Cardiac septum (tissue), 1 donor: ENCODE measurements at places on chromosomes 7 and 10. TPM values are rescaled to one million over a fixed set of nuclear protein-coding genes. Genes with fewer than 3 reads are reported as not detected.

GRCh38 chr10:70234668-70235447 lies 1.6 kb upstream of the PPA1 start:
- DNase-seq: no peak

GRCh38 chr10:103712146-103712545 lies 143.2 kb downstream of the SH3PXD2A start:
- no peak for DNase-seq

DNA sequence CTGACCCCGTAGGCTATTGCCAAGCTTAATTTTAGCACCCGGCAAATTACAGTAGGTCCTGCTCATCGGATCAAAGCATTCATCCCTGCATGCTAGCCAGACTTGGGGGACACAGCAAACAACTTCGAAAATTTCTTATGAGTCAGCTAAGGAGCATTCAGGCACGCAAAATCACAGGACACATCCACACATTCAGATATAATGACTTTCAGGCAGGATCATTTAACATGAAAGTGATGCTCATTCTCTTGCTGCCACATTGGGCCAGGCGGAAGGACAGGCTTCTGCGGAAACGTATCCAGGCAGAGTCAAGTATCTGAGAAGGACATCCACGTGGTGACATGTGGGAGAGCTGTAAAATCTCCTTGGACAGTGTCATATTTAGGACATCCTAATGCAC lies 474.0 kb upstream of the NRP1 start:
- no peak for DNase-seq

DNA sequence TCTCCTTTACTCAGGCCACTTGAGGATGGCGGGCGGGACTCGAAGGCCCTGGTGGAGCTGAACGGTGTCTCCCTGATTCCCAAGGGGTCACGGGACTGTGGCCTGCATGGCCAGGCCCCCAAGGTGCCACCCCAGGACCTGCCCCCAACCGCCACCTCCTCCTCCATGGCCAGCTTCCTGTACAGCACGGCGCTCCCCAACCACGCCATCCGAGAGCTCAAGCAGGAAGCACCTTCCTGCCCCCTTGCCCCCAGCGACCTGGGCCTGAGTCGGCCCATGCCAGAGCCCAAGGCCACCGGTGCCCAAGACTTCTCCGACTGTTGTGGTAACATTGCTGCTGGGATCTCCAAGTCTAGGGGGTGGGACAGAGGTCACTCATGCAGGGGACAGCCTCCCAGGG lies 65.7 kb downstream of the GTF2IRD1 start:
- no peak for DNase-seq

DNA sequence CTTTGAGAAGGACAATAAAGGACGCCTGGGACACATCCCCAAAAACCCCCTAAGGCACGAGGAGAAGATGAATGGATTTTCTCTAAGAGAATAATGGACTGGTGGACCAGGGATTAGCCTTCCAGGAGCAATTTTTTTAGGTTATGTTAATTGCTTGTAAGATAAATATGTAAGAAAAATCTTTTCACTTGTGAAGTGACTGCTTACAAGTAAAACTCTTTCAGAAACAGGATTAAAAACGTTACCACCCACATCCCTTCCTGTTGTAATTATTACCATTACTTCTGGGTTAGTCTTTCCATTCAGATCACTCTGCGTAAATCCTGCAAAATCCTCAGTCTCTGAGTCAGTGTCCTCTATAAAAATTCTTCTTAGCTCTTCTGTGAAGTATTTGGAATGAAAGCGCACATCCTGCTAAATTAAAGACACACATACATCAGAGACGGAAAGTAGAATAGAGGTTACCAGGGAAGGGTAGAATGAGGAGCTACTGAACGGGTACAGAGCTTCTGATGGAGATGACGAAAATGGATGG lies 34.3 kb downstream of the CDCA7L start:
- no peak for DNase-seq

DNA sequence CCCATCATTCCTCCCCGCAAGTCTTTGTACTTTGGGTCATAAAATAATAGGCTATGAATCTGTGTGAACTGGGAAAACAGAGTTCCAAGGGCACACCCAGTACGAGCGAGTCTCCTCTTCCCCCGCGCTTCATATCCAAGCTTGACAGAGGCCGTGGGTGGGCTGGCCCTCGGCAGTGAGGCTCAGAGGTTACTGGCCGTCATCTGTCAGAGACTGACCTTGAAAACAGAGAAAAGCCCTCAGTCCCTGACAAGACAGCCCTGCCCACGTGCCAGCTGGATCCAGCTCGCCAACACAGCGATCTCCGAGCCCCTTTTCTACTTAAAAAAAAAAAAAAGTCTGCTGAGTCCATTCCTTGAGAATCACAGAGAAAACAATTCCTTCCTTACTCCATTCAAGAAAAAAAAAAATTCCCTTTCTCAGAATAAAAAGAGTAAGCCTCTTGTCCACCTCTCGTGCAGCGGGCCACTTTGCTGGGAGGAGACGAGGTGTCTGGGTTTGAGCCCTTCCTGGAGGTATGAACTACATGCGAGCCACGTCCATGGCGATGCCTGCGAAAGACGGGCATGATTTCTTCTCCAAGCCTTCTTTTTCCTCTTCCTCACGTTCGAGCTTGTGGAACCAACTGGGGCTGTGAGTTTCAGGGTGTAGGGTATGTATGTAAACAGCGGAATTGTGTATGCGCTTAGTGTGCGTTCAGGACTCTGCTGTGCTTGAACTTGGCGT lies 744 bp upstream of the BICC1 start:
- peak; percentile 77 for DNase-seq

GRCh38 chr10:128036746-128037543 lies 89.3 kb downstream of the MKI67 start:
- DNase-seq: no peak

- DNase-seq: no peak
Measured at GRCh38 chr10:29470355-29470705, 164.4 kb downstream of the SVIL start.

GRCh38 chr7:68107261-68107660 lies 1110.6 kb downstream of the TYW1 start:
- DNase-seq: no peak

DNA sequence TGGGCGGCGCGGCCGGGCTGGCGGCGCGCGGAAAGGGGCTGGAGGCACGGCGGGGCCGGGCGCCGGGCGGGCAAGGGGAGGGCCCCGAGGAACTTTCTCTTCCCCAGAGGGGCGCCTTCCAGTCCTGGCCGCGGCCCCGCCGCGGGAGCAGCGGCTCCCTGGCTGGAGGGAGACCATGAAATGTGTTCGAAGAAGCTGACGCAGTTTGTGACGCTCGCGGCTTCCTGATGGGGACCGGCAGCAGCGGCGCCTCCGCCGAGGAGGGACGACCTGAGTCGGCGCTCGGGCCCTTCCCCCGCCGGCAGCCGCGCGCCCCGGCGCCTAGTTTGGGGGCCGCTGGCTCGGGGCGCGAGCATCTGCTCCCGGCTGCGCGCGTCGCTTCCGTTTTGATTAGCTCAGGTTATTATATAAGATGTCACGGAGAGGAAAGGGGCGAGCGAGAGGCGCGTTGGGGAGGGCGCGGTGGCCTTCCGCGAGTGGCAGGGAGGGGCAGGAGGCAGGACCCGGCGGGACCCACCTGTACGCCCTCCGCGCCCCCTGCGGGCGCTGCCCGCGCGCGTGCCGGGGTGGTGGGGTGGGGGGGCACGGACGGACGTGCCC lies 57.1 kb upstream of the PCGF5 start:
- DNase-seq: peak; percentile 83

DNA sequence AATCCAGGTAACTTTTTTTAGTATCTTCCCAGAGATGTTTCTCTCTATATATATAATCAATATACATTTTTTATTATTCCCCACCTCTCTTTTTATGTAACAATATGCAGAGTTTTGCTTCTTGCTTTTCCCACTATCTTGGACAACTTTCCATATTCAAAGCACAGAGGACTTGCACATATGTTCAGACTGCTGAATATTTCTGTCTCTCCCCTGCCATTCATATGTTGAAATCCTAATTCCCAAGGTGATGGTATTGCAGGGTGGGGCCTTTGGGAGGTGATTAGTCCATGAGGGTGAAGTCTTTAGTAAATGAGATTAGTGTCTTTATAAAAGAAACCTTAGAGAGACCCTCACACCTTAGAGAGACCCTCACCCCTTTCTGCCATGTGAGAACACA lies 72.8 kb downstream of the CFTR start:
- no peak for DNase-seq

DNA sequence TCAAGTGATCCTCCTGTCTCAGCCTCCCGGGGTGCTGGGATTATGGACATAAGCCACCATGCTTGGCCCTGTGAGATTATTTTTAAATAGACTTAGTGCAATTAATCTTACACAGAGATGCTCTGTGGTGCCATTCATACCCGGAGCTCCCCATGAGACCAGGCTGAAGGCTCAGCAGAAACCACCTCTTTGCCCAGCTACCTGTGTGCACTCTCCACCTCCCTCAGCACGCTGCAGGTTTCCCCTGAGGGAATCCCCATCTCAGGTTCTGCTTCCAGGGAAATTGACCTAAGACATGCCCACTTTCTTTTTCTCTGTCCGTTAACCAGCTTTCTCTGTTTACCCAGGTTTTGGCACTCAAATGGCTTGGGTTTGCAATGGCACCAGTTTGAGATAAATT lies 260.5 kb downstream of the SFMBT2 start:
- DNase-seq: no peak

DNA sequence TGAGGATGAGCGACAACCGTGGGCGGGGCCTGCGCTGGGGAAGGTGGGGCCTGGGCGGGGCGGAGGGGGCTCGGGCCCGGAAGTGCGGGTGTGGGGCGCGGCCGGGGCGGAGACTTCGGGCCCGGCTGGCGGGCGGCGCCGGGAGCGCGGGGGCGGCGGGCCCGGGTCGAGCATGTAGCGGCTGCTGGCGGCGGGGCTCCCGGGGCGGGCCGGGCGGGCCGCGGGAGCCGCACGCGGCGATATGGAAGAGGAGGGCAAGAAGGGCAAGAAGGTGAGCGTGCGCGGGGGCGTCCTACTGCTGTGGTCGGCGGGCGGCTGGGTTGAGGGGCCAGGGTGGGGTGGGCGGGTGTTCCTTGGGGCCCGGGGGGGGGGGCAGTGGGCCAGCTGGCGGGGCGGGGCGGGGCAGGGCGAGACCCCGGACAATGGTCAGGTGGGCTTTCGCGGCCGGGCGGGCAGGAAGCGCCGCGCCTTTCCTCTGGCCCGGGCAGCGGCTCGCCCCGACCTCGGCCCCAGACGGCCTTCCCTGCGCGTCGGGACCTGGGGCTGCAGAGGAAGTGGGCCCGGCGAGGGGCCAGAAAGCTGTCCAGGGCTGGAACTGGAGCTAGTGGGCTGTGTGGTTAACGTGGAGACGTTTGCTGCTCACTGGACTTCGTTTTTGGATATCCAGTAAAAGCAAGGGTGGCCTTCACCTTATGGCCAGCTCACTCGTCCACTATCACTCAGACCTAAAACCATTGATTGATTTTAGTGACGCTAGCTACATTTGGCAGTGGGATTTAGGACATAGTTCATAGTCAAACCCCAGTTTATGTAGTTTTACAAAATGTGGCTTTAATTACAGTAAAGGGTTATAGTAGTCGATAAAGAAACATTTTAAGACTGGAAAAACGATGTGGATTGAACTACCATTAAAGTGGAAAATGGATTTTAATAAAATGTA lies at the start of gene CCM2:
CCM2 (plus strand) TSS at position 109 of the 940 bp plus-strand sequence; CDS start at position 242, 133 bp downstream.
- DNase-seq: peak; percentile 81

DNA sequence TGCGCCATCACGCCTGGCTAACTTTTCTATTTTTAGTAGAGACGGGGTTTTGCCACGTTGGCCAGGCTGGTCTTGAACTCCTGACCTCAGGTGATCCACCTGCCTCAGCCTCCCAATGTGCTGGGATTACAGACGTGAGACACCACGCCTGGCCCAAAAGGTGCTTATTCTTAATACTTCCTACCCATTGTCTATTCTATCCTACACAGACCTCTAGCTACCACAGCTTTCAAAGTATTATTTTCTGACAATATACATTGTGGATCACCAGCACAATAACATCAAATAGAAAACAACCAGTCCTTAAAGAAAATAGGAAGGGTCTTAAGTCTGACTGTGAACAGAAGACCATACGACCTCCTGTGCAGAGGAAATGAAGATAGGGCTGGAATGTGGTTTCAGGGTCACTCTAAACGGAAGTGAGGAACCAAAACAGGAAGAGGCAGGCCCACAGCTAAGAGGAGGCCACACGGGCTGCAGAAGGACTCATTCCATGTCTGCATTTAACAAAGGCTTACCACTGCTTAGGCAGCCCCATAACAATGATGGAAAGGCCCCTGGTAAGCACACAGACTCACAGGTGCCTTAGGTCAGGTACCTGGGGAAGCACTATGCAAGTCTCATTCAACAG lies 115.2 kb downstream of the ZFAND4 start:
- no peak for DNase-seq

- DNase-seq: peak; percentile 85
Measured at GRCh38 chr7:155713384-155713783, 68.9 kb downstream of the RBM33 start.

- DNase-seq: no peak
Measured at GRCh38 chr10:102504976-102505300, 1.2 kb downstream of the SUFU start.

GRCh38 chr7:16734148-16734726 lies 19.3 kb upstream of the TSPAN13 start:
- no peak for DNase-seq

GRCh38 chr7:123865517-123866117 lies 20.6 kb downstream of the HYAL4 start:
- no peak for DNase-seq

DNA sequence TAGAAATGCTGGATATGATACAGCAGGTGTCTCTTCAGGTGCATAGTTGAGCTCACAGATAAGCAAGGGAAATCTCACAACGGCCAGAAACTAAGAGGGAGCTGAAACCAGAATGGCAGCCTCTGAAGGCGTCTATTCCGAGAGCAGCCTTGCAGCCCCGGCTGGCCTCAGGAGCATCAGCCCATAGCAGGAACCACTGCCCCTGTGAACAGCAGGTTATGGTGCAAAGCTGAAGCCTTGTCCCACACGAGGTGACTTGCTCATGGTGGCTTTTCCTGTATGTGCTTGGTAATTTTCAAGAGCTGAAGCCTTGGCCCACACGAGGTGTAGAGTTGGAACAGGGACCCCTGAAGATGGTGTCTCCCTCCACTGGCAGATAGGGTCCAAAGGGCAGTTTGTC lies 33.2 kb downstream of the BNIP3 start:
- peak; percentile 20 for DNase-seq

Gene DPYSL4
- 55.4 TPM for total RNA-seq

Gene MMP21
- not detected for total RNA-seq

Gene JCAD
- total RNA-seq: 19.3 TPM

Gene CLDN3
- total RNA-seq: not detected

Gene TMEM26
- 0.16 TPM for total RNA-seq

Gene PAPOLB
- total RNA-seq: 0.05 TPM

Gene GCK
- total RNA-seq: 3.7 TPM

Gene EPO
- not detected for total RNA-seq

Gene IRF5
- total RNA-seq: 1.6 TPM

Gene GSTO2
- total RNA-seq: 0.67 TPM

Gene OPN1SW
- total RNA-seq: not detected

Gene C10orf143
- 2.6 TPM for total RNA-seq
